ENCODE measurements at places on chromosomes 11 and 22.

DNA sequence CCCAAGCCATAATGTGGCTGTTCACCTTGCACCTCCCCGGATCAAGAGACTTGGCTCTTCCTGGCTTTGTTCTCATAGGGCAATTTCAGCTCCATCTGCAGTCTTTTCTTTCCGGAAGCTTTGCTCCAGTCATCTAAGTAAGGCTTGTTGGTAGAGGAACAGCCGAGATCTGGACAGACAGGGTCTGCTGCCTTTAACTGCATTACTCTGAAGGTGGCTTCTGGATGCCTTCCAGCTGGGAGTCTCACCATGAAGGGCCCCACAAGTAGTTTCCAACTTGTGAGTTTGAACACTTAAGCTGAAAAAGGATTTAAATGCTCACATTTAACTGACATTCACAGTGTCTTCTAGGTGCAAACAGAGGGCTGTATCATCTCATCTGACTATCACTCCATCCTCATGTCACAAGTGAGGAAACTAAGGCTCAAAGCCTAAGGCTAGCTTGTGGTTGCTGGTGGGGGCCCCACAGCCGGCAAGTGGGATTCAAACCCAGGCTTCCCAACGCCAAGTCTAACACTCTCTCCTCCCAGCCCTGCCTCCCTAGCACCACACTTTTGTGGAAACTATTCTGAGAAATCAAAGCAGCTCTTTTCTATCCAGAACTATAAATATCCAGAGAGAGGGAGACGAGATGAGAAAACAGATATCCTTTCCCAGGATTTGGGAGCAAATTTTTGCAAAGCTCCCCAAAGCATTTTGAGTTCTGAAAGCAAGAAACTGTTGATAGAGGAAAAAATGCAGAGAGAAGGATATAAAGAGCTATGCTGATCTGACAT, 58.4 kb downstream of the GALNT18 start:
- DNase-seq, result no peak

DNA sequence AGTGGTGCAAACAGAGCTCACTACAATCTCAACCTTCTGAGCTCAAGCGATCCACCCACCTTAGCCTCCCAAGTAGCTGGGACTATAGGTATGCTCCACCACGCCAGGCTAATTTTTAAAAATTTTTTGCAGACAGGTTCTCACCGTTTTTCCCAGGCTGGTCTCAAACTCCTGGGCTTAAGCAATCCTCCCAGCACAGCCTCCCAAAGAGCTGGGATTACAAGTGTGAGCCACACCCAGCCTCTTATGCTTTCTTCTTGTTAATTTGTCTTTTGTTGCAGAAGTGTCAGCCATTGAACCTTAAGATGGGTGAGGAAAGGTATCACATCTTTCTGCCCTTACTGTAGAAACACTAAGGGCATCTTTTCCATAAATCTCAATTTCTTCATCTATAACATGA, 34.9 kb downstream of the DENND5A start:
- no peak for DNase-seq

- DNase-seq, result peak; percentile 95
Observed at GRCh38 chr11:518463-519202, 11.6 kb upstream of the RNH1 start.

GRCh38 chr11:131471976-131472375, 101.6 kb downstream of the NTM start:
- DNase-seq, result no peak

DNA sequence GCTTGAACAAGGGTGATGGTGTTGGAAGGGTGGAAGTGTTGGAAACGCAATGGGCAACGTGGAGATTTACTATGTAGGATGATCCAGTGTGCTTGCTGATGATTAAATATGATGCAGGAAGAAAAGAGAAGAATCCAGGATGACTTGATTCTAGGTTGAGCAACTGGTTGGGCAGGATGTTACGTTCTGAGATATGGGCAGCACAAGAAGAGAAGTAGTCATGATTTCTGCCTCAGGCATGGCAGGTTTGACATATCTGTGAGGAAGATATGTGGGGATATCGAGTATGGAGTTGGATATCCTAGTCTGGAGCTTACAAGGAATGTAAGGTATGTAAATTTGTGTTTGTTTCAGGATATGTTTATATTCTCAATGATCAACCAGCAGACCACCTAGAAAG, 1.9 kb downstream of the OR52K1 start:
- no peak for DNase-seq

- DNase-seq, result no peak
Observed at GRCh38 chr11:20178976-20179375, 18.7 kb upstream of the DBX1 start.

GRCh38 chr22:19432133-19432851, at the start of gene MRPL40:
MRPL40 (plus strand) TSS chr22:19432545; CDS start chr22:19432555, 10 bp downstream.
- peak; percentile 92 for DNase-seq

DNA sequence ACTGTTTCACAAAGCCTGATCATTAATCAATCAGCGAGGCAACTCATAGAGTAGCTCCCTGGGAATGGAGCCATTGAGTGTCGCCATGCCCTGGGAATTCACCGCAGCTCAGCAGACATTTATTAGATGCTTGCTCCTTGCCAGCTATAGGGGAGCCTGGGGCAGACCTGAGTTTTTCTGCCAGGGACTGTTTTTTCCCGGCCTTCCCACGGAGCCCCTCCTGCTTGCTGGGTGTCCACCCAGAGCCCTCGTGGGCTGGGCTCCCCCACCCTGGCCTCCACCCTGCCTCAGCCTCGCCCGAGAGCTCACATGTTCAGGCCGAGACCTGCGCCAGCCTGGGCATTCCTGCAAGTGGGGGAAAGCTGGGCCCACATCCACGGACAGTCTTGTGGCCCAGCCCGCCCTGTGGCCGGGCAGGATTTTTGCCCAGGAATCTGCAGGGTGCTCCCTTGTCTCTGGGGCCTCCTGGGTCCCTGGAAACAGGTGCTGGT, 64.9 kb downstream of the SMIM38 start:
- DNase-seq, result no peak

- no peak for DNase-seq
Observed at GRCh38 chr11:15627560-15627959, 512.8 kb downstream of the INSC start.

DNA sequence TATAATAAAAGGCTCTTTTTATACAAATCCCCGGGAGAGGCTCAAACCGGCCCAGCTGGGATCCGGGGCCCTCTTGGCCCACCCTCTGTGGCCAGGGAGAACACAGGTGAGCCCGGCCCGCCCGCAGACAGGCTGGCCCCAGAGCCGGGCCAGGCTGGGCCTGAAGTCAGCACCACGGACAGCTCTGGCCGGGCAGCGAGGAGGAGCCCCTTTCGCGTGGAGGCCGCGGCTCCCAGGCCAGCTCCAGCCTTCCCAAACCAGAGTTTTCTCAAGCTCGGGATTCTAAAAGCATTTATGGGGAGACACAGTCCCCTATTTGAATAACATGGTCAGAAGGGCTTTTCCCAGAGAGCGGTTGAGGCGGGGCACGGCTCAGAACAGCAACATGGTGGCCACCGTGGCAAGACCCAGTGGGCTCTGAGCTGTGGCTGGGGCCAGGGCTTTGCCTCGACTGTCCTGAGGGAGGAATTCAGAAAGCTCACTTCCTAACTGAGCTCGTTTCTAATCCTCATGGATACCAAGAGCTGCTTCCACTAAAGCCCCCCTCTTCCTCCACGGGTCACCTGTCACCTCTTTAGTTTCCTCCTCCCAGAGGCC, 115.4 kb downstream of the BRD1 start:
- DNase-seq, result no peak
